ENCODE measurements at places on chromosomes 1 and 21. TPM values are rescaled to one million over a fixed set of nuclear protein-coding genes. Genes with fewer than 3 reads are reported as not detected.

- H3K36me3 ChIP-seq: no peaks in the 10 kb centered on the region
- no peaks in the 10 kb centered on the region for H3K27me3 ChIP-seq
- no peak overlapping the region for H3K4me3 ChIP-seq
- H3K4me1 ChIP-seq: no peaks in the 10 kb centered on the region
Observed at GRCh38 chr1:66282891-66283621, 250.9 kb upstream of the SGIP1 start.

DNA sequence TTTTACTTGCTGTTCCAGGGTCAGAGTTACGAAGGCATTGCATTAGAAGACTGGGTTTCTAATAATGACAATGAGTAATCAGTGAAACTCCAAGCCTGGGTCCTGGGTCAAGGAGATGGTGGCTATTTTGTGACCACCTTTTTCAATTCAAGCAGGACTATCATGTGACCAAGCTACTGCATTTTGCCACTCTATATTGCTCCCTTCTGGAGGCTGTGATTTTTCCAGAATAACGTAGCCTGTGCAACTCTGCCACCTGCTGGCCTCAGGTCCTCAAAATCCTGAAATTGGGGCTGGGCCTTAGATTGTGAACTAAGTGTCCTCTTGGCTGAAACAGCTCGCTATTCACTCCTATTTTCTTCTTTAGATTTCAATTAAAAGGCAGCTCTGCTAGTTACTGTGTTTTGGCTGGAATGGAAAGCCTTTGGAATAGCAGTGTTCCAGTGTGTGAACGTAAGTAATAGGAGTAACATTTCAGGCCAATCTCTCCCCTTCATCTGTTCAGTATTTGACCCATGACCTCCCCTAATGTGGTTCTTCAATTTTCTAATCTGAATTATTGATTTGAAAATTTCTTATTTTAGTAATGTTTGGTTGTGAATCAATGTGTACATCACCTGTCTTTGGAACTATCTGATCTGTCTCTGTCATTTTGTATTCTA lies 52.9 kb upstream of the CD46 start:
- H3K36me3 ChIP-seq: no peaks in the 10 kb centered on the region
- peak; percentile 74 for DNase-seq
- no peaks in the 10 kb centered on the region for H3K27me3 ChIP-seq
- no peaks in the 10 kb centered on the region for H3K4me1 ChIP-seq

DNA sequence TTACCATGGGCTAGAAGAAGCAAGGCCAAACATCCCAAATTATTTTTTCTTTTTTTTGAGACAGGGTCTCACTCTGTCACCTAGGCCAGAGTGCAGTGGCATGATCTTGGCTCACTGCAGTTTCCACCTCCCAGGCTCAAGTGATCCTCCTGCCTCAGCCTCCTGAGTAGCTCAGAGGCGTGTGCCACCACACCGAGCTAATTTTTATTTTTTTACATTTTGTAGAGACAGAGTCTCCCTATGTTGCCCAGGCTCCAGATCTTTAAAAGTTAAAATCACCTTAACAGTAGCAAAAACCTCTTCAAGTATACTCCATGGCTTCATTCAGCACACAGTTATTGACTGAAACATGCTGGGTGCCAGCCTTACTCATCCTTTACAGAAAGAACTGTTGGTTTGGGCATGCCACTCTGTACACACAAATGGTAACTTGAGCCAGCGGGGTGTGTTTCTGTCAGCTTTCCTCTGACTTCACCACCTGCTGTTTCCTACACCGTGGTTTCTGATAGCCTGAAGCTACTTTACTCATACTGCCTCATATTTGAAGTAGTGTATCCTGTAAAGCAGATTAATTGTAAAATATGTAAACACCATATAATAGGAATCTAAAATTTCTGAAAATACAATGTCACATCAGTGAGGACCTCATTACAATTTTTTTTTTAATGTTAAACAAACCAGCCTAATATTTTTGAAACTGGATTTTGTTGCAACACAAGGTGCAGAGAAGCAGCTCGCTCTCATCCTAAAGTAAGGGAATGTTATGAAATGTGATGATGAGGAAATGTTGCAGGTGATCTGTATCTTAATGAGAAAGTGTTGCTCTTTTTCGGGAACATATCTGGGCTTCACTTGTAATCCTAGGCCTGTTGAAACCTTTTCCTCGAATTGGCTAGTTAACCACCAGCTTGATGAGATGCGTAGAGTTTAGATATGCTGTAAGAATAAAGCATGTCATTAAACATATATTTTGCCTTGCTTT lies 113.9 kb downstream of the ATP5PO start:
- DNase-seq: no peak
- peaks cover 2% of the 10 kb centered on the region for H3K4me1 ChIP-seq
- H3K4me3 ChIP-seq: no peak overlapping the region
- H3K36me3 ChIP-seq: peaks cover 58% of the 10 kb centered on the region

- no peaks in the 10 kb centered on the region for H3K36me3 ChIP-seq
- no peak overlapping the region for H3K4me3 ChIP-seq
- H3K27ac ChIP-seq: no peak overlapping the region
- no peak for DNase-seq
Observed at GRCh38 chr1:221667504-221667903, 74.4 kb downstream of the DUSP10 start.

DNA sequence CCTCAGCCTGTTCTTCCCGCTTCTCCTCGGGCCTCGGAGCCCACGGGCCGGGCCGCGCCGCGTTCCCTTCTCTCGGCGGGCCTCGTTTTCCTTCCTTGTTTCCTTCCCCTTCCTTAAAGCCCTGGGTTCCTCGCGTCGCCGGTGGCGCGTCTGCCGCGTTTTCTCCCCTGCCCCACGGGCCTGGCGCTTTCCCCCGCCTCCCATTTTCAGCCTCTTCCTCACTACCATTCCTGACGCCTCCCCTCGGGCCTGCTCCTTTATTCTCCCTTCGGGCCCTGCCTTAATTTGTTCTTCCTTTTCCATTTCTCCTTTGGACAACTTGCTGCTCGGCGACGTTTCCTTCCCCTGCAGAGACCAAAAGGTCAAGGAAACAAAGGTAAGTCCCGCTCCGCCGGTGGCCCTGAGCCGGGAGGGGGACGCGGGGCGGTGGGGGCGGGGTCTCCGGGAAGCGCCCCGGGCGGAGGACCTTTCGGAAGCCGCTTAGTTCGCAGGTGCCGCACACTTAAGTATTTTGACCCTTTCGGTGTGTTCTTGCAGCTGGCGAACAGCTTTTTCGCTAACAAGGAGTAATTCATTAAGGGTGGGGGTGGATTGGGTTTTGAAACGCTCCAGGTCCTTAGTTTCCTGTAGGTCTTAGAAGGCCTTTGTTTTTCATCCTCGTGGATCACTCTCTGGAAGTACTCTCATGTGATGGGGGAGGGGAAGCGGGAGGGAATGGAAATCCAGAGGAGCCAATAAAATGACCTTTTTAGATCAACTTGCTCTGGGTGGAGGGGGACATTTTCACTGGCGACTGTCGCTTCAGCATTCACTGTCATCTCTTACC lies 780 bp downstream of the YTHDF2 start:
- H3K4me3 ChIP-seq: peak overlapping the region; percentile 97
- H3K27me3 ChIP-seq: no peaks in the 10 kb centered on the region
- DNase-seq: peak; percentile 76

GRCh38 chr1:82260051-82260450 lies 459.3 kb downstream of the ADGRL2 start:
- H3K27me3 ChIP-seq: no peaks in the 10 kb centered on the region
- H3K36me3 ChIP-seq: no peaks in the 10 kb centered on the region
- H3K4me1 ChIP-seq: no peaks in the 10 kb centered on the region
- H3K4me3 ChIP-seq: no peak overlapping the region
- DNase-seq: no peak

DNA sequence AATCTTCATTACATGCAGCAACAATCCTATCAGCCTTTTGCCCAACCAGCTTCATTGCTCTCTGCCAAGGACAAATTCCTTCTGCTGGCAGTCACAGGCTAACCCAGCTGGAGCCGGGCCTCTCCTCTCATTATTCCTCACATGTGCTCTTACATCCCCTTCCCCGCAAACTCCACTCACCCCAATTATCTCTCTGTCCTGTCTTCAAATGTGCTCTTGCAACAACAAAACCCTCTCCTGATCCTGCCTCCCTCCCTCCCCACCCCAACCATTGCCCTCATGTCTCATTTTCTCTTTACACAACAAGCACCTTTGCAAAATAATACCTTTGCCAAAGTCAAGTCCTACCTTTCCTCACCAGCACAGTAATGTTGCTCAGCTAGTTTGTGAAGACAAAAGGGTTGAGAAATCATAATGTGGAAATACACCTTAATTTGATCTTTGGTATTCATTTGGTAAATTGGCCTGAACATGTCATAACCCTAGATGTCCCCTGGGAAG lies 36.0 kb upstream of the DHCR24 start:
- no peak overlapping the region for H3K4me3 ChIP-seq
- peaks cover 3% of the 10 kb centered on the region for H3K36me3 ChIP-seq
- no peak overlapping the region for H3K27ac ChIP-seq
- no peaks in the 10 kb centered on the region for H3K27me3 ChIP-seq
- H3K4me1 ChIP-seq: no peaks in the 10 kb centered on the region

- no peak overlapping the region for H3K27ac ChIP-seq
- H3K4me1 ChIP-seq: peaks cover 9% of the 10 kb centered on the region
- H3K27me3 ChIP-seq: no peaks in the 10 kb centered on the region
- DNase-seq: no peak
Observed at GRCh38 chr1:87197641-87198040, 131.0 kb upstream of the LMO4 start.

GRCh38 chr21:43597052-43597451 lies 62.2 kb downstream of the HSF2BP start:
- H3K27me3 ChIP-seq: no peaks in the 10 kb centered on the region
- no peaks in the 10 kb centered on the region for H3K36me3 ChIP-seq
- H3K4me1 ChIP-seq: no peaks in the 10 kb centered on the region

DNA sequence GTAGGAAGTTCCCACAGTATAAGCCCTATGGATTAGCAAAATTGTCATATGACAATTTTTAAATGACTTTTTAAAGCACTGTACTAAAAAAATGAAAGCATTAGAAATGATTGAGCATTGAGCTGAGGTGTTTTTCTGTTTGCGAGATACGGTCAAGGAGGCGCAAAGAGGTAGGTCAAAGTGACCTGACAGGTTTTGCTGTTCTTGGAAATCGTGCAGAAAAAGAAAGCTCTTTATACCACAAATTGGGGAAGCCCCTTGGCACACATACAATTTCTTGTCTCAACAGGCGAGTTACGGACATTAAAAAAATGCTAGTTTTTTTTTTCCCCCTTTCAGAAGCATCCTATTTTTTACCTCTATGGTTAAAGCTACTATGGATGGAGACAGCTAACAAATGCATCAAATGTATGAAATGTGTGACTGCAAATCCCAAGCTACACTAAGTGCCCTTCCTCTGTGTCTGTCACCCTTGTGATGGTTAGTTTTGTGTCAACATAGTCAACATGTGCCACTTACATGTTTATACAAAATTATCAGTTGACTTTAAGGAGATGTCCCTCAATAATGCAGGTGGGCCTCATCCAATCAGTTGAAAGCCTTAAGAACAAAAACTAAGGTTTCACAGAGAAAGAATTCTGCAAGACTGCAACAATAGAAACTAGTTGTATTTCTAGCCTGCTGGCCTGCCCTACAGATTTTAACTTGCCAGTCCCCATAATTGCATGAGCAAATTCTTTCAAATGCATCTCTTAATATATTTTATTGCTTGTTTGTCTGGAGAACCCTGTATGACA lies 29.3 kb downstream of the CRYZ start:
- no peaks in the 10 kb centered on the region for H3K36me3 ChIP-seq
- H3K27me3 ChIP-seq: no peaks in the 10 kb centered on the region
- no peak overlapping the region for H3K27ac ChIP-seq
- no peak overlapping the region for H3K4me3 ChIP-seq

- no peak overlapping the region for H3K27ac ChIP-seq
- H3K4me3 ChIP-seq: no peak overlapping the region
- H3K27me3 ChIP-seq: no peaks in the 10 kb centered on the region
- 0 out of 2 replicates have a peak, but pooled peaks cover 3% of the 10 kb centered on the region for H3K4me1 ChIP-seq
Observed at GRCh38 chr21:41932191-41932575, 21.6 kb downstream of the C2CD2 start.

- H3K27me3 ChIP-seq: no peaks in the 10 kb centered on the region
- DNase-seq: no peak
- no peaks in the 10 kb centered on the region for H3K36me3 ChIP-seq
- H3K4me1 ChIP-seq: no peaks in the 10 kb centered on the region
- H3K27ac ChIP-seq: no peak overlapping the region
- H3K4me3 ChIP-seq: no peak overlapping the region
Observed at GRCh38 chr1:167573035-167573434, 19.5 kb upstream of the CREG1 start.

DNA sequence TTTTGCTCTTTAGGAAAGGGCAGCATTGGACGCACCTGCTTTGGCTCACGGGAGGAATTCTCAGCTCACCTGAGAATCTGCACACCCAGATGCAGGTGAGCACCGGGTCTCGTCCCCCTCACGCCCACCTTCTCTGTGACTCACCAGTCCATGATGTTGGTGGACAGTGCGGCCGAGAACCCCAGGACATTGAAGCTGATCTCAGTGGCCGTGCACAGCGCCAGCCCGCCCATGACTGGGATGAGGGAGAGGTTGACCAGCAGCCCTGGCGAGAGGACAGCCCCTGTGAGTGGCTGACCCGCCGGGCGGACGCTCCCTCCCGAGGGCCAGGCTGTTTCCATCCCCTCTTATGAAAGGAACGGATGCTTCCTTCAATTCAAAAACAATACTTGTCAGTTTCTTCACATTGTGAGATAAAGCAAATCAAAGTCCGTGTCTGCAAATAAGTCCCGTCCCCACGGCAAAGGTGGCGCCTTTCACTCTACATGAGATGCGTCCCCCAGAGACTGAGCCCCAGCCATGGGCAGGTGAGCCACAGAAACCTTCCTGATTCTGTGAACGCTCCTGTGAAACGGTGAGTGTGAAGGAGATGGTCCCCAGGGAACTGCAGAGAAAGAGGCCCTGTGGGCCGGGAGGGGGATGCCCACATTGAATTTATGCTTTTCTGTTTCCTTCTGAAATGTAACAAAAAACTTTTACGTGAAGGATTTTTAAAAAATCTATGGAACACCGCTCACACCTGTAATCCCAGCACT lies 12.7 kb upstream of the CDK11B start:
- peaks cover 10% of the 10 kb centered on the region for H3K36me3 ChIP-seq
- H3K4me1 ChIP-seq: no peaks in the 10 kb centered on the region
- H3K4me3 ChIP-seq: no peak overlapping the region
- H3K27me3 ChIP-seq: no peaks in the 10 kb centered on the region

GRCh38 chr1:41377397-41377796 lies 16.2 kb downstream of the FOXO6 start:
- no peak overlapping the region for H3K4me3 ChIP-seq
- no peaks in the 10 kb centered on the region for H3K36me3 ChIP-seq
- DNase-seq: no peak
- peaks cover 11% of the 10 kb centered on the region for H3K4me1 ChIP-seq
- H3K27me3 ChIP-seq: no peaks in the 10 kb centered on the region

- DNase-seq: peak; percentile 95
- peaks cover 2% of the 10 kb centered on the region for H3K36me3 ChIP-seq
- H3K4me3 ChIP-seq: no peak overlapping the region
- H3K4me1 ChIP-seq: no peaks in the 10 kb centered on the region
- H3K27ac ChIP-seq: no peak overlapping the region
Observed at GRCh38 chr1:211469938-211470529, 21.9 kb downstream of the RD3 start.

The RIMS3 gene
- total RNA-seq: 14.2 TPM

The SLC35F3 gene
- 0.70 TPM for total RNA-seq

The TNFAIP8L2 gene
- not detected for total RNA-seq
